ENCODE measurements at places on chromosomes 2 and 18. TPM values are rescaled to one million over a fixed set of nuclear protein-coding genes. Genes with fewer than 3 reads are reported as not detected.

The CNOT9 gene
- total RNA-seq: 84.7 TPM

DNA sequence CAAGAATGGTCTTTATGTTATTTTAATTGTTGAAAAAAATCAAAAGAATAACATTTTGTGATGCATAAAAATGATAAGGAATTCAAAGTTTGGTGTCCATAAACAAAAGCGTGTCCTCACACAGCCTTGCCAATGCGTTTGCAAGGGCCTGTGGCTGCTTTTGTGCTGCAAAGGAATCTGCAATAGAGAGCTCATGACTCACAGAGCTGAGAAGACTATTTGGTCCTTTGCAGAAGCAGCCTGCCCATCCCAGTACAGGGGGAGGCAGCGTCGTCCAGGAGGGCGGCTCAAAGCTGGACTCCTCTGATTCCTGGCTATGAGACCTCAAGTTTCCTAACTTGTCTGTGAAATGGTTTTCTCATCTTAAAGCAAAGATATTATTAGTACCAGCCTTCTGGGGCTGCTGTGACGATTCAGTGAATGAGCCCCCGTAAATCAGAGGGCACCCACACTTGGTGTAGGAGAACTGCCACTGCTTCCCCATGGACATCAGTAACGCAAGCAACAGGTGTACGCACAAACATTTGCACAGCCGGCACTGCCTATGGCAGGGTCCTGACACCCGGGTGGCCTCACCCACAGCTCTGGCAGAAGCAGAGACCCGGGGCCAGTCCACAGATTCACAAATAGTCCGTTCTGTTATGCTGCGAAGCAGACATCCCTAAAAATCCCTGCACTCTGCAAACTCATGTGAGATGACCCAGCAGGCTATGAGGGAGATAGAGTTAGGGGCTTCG is 70.6 kb upstream of the ASAP2 start:
- peaks cover 5% of the 10 kb centered on the region for H3K27me3 ChIP-seq
- no peaks in the 10 kb centered on the region for H3K36me3 ChIP-seq
- H3K4me3 ChIP-seq: no peak overlapping the region
- DNase-seq: no peak
- H3K4me1 ChIP-seq: no peaks in the 10 kb centered on the region

The MAB21L4 gene
- not detected for total RNA-seq

- no peak overlapping the region for H3K4me3 ChIP-seq
- peaks cover 48% of the 10 kb centered on the region for H3K4me1 ChIP-seq
- DNase-seq: no peak
Observed at GRCh38 chr2:46548521-46549144, 69.3 kb downstream of the TMEM247 start.

The CGREF1 gene
- total RNA-seq: 2.9 TPM

The FSHR gene
- not detected for total RNA-seq

GRCh38 chr2:125942585-125943424 is 713.2 kb upstream of the GYPC start:
- no peak overlapping the region for H3K4me3 ChIP-seq
- no peaks in the 10 kb centered on the region for H3K4me1 ChIP-seq
- no peak overlapping the region for H3K27ac ChIP-seq
- no peaks in the 10 kb centered on the region for H3K27me3 ChIP-seq

- H3K4me3 ChIP-seq: no peak overlapping the region
- no peak for DNase-seq
- H3K36me3 ChIP-seq: no peaks in the 10 kb centered on the region
- no peaks in the 10 kb centered on the region for H3K27me3 ChIP-seq
- H3K27ac ChIP-seq: no peak overlapping the region
Observed at GRCh38 chr2:56505885-56506284, 322.1 kb downstream of the CCDC85A start.

All from activated CD4-positive, alpha-beta memory T cell treated with anti-CD3 and anti-CD28 coated beads for 36 hours (primary cell).